Cardiac muscle cell (in vitro differentiated cells and primary cell): ENCODE measurements at places on chromosomes 7 and 10. TPM values are rescaled to one million over a fixed set of nuclear protein-coding genes. Genes with fewer than 3 reads are reported as not detected.

The ABCB1 gene
- total RNA-seq, result not detected in 2 replicates

- no peak for DNase-seq
These were observed 484.6 kb downstream of the GATA3 start for GRCh38 chr10:8539056-8539455.

DNA sequence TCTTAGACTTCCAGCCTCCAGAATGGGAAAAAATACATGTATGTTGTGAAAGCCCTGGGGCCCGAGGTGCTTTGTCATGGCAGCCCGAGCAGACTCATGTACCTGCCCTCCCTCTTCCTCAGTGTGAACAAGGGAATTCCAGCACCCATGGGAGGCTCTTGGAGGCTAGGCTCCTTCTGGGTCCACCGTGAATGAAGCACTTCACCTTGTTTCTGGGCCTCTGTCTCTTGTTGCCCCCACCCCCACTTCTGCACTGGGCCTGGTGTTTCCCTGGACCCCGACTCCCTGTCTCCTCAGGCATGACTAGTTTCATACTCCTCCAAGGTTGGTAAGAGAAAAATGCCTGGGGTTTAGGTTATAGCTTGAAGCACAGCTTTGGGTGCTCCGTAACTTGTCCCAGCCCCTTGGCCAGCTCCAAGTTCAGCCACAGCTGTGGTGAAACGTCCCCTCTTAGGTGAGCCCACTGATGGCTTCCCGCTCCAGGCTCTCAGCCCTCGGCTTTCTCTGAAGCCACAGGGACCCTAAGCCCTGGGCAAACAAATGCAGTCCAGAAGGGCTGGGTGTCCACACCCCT is 30.2 kb upstream of the ARHGAP22 start:
- no peak for DNase-seq

DNA sequence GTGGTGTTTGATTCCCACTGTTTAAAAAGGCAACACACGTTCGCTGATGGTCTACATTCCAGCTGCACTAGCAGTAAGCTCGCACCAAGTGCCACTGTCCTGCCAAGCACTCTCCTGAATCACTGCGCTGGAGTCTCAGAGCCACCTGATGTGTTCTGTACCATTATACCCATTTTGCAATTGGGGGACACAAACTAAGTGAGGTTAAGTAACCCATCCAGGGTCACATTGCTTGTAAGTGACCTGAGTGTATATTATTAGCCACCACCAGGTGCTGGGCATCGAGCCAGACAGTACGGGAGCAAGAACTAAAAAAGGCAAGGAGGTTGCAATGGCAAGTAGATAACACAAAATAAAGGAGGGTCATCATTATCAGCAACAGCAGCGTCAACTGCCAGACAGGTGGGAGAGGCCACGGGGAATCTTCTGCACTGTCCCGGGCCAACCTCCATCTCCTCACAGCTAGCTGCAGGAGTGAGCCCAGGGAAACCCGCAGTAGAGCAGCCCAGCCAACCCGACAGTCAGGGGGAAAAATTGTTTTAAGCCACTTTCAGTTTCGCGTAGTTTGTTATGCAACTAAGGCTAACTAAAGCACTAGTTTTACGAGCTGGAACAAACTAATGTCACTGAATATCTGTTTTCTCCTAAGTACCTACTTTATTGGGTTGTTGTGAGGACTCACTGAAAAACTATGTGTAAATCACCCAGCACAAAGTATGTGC is 712 bp upstream of the CPVL start:
- no peak for DNase-seq

GRCh38 chr10:21130108-21130507 is 233.0 kb upstream of the NEBL start:
- DNase-seq, result no peak

The SLC26A5 gene
- 0.11 and 0.15 TPM in 2 replicates for total RNA-seq

GRCh38 chr7:128770233-128770632 is 5.4 kb downstream of the OPN1SW start:
- DNase-seq, result no peak

DNA sequence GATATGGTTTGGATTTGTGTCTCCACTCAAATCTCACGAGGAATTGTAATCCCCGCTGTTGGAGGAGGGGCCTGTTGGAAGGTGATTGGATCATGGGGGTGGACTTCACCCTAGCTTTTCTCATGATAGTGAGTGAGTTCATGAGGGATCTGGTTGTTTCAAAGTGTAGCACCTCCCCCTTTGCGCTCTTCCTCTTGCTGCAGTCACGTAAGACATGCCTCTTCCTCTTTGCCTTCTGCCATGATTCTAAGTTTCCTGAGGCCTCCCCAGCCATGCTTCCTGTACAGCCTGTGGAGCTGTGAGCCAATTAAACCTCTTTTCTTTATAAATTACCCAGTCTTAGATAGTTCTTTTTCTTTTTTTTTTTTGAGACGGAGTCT is 17.1 kb downstream of the CDNF start:
- no peak for DNase-seq

- DNase-seq, result no peak
These were observed 21.3 kb upstream of the ELN start for GRCh38 chr7:74006451-74007241.

GRCh38 chr10:51462076-51462779 is 237.2 kb downstream of the CSTF2T start:
- no peak for DNase-seq

The TMEM225B gene
- total RNA-seq, result 0.81 and 2.3 TPM in 2 replicates

GRCh38 chr7:154438571-154439367 is 386.6 kb downstream of the DPP6 start:
- no peak for DNase-seq

- DNase-seq, result peak; percentile 67
These were observed 634 bp downstream of the HECW1 start for GRCh38 chr7:43112941-43113621.

- DNase-seq, result no peak
These were observed 99.1 kb downstream of the GLI3 start for GRCh38 chr7:42137941-42138340.

GRCh38 chr7:78018641-78019446 is 220.3 kb downstream of the PHTF2 start:
- peak; percentile 68 for DNase-seq

DNA sequence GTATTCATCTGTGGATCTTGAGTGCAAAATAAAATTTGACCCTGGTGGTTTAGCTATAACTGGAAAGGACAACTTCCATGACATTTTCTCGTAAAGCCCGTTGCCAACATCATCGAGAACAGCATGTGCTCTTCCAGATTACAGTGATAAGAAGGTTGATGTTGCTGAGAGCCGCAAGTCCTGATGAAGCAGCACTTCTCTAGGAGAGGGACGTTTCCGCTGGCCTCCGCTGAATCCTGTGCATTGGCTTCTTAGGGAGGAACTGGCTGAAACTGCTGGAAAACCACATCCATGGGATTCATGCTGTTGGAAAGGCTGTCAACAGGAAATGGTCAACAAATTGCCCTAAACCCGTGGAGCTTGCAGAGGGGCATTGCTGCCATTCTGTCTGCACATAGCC is 21.4 kb upstream of the ABCB5 start:
- DNase-seq, result no peak

DNA sequence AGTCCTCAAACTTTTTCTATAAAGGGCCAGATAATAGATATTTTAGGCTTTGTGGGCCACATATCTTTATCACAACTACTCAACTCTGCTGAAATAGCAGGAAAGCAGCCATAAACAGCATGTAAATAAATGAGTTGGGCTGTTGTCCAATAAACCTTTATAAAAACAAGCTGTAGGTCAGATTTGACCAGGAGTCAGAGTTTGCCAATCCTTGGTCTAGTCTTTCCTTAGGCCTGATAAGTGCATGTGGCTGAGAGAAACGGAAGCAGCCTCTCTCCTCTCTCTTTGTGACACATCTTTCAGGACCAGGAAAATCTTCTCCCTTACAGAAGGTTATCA is 724.5 kb downstream of the GRID1 start:
- DNase-seq, result no peak

The GIMAP6 gene
- total RNA-seq, result 0.04 and 0.09 TPM in 2 replicates

The OPALIN gene
- not detected in 2 replicates for total RNA-seq

GRCh38 chr10:42691361-42692120 is 53.2 kb upstream of the ZNF33B start:
- no peak for DNase-seq

DNA sequence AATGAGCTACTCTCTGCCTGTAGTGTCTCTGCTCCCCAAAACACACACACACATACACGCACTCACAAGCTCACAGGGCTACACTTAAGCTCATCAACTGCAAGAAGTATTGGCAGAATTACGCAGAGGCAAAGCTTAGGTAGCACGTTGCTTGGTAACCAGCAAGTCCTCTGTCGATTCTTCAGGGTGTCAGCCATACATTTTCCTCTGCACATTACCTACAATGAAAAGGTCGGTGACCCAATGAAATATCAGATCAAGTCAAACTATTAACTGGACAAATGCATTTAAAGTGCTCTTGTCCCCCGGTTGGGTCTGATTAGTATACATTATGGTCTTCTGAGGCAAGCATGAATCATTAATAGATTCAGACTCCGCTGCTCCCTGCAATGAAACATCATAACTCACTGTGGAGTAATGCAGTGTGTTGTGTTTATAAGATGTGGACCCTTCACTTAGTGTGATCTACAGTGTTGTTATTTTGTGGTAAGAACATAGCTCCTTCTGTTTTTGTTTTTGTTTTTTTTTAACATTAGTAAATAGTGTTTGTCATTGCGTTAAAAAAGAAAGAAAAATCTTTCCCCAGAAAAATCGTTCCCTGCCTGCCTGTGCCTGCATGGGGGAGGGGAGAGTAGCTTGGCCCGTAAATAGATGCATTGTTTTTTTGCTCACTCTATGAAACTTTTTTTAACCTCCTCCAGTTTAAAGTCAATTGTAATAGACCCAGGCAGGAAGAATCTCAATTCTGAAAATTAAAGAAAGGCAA is 325.5 kb downstream of the SFMBT2 start:
- no peak for DNase-seq

- DNase-seq, result no peak
These were observed 13.7 kb upstream of the ZSCAN21 start for GRCh38 chr7:100035876-100036275.

The GHRHR gene
- total RNA-seq, result not detected in 2 replicates

The CCDC3 gene
- total RNA-seq, result 4.3 and 5.4 TPM in 2 replicates

DNA sequence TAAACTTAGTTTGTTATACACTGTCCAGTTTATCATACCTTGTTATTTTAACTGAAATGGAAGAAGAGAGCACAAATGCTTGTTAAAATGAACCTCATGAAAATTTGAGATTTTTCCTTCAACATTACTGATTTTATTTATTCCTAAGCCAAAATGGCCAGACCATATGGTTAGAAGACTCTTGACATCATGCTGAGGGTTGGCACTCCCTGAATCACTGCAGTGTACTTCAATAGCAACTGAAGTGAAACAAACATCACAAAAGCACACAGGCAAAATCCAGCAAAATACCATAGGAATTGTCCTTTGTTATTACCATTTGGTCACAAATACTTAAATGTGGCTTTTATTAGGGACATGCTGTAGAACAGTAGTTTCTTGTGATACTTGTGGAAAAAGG is 347.8 kb downstream of the NXPH1 start:
- DNase-seq, result no peak

- DNase-seq, result no peak
These were observed 46.6 kb downstream of the PODXL start for GRCh38 chr7:131509781-131510180.

- no peak for DNase-seq
These were observed 765.1 kb downstream of the GRID1 start for GRCh38 chr10:85601526-85601925.

The TSPAN12 gene
- 3.7 and 6.7 TPM in 2 replicates for total RNA-seq

The ANLN gene
- total RNA-seq, result 14.4 and 56.7 TPM in 2 replicates

The GALNT17 gene
- 2.3 and 5.2 TPM in 2 replicates for total RNA-seq

The ZNF32 gene
- 32.0 and 42.8 TPM in 2 replicates for total RNA-seq

DNA sequence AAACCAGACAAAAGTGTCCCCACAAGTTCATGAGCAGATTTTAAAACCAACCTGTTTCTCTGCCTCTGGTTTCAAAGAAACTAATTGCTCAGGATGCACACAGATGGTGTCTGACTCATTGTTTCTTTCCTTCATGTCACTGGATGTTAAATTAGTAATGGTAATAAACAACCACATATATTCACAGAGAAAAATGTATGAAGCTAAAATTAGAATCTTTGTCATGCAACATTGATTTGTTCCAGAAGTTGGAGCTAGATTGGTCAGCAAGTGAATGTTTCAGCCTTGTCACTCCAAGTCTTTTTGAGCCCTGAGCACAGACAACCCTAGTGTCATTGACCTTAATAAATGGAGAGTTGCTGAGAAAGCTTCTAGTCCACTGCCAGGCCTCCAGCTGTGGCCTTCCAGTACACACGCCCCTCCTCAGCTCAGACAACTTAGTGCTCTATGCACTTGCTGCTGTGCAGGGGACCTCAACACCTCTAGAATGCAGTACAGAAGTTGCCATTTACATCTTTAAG is 175.9 kb downstream of the CCDC71L start:
- no peak for DNase-seq

The CFAP43 gene
- 0.36 and 2.0 TPM in 2 replicates for total RNA-seq

- DNase-seq, result no peak
These were observed 81.6 kb downstream of the PRKAG2 start for GRCh38 chr7:151795168-151795811.

GRCh38 chr7:140484951-140485499 is 5.7 kb upstream of the MKRN1 start:
- no peak for DNase-seq

GRCh38 chr10:112091703-112092102 is 91.9 kb downstream of the GPAM start:
- DNase-seq, result no peak

The POP7 gene
- 30.6 and 45.7 TPM in 2 replicates for total RNA-seq

DNA sequence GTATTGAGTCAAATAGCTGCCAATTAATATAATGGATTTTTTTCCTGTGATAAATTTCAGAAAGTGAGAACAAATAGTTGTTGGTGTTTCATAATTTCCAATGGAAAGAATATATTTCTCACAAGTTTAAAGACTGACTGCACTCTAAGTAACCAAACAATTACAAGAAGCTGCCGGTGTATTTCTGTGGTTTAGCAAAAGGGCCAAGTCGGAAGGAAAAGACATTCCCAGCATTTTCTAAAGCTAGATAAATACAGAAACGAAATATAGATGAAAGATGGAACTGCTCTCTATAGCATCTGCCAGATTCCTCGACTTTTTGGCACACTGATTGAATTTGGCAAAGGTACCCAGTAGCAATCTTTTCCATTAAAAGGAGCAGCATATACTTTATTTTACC is 92.7 kb upstream of the MKX start:
- no peak for DNase-seq

DNA sequence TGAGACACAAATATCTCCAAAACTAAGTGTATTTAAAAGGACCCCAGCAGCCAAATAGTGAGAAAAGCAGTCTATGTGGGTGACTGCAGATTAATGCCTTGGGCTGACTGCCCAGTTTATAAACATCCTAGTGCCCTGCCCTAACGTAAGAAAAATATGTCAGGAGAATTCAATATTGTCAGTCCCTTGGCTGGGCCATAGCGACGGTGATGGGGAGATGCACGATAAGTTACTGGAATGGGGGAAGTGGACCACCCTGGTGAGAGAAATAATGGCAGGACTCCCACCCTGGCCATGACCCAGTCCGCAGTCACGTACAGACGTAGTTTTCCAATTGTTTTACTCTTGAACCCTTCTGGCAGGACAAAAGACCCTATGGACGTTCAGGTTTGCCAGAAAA is 48.0 kb downstream of the JCAD start:
- DNase-seq, result no peak

GRCh38 chr10:14635043-14635710 is 139.5 kb downstream of the FAM107B start:
- no peak for DNase-seq

GRCh38 chr7:77714195-77714594 is 17.9 kb downstream of the RSBN1L start:
- DNase-seq, result no peak

- no peak for DNase-seq
These were observed 26.1 kb upstream of the CTNNA3 start for GRCh38 chr10:67722113-67722512.
